Stimulated activated naive B cell treated with anti-CD40 and anti-IgM and Interleukin-4, amounts not matched to agents 10 μg/mL and 1 μg/mL and 100 μg/mL, for 72 hours (primary cell): ENCODE measurements at places on chromosomes 7 and 10.
A peak's percentile ranks its signal among the peaks of the same experiment; 100 is the strongest.

GRCh38 chr10:110546499-110547110 is 20.9 kb upstream of the SMC3 start:
- peaks cover 13% of the 10 kb centered on the region for H3K4me1 ChIP-seq
- peaks cover 9% of the 10 kb centered on the region for H3K27me3 ChIP-seq
- H3K27ac ChIP-seq = no peak overlapping the region

DNA sequence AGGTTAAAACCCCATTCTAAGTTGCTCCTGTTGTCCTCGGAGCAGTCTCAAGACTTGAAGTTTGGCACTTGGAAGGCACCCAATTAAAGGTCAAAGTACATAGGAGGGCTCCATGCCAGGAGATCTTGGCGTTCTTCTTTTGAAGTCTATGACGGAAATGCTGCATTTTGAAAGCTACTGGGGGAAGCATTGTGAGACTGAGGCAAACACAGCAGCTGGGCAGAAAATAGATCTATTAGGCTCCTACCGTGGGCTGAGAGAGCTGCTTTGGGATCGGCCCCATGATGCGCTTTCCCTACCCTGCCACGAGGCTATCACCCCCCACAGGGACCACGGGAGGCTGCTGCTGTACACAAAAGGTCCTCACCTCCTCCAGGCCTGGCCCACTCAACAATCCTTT is 20.0 kb downstream of the KIAA1549 start:
- DNase-seq = no peak
- H3K4me3 ChIP-seq = no peak overlapping the region
- H3K4me1 ChIP-seq = peaks cover 2% of the 10 kb centered on the region
- H3K27me3 ChIP-seq = peaks cover 10% of the 10 kb centered on the region

GRCh38 chr7:14303536-14303935 is 314.1 kb upstream of the ETV1 start:
- no peak overlapping the region for H3K27ac ChIP-seq
- no peaks in the 10 kb centered on the region for H3K4me1 ChIP-seq
- no peaks in the 10 kb centered on the region for H3K27me3 ChIP-seq
- no peak overlapping the region for H3K4me3 ChIP-seq
- H3K36me3 ChIP-seq = no peaks in the 10 kb centered on the region
- DNase-seq = no peak

DNA sequence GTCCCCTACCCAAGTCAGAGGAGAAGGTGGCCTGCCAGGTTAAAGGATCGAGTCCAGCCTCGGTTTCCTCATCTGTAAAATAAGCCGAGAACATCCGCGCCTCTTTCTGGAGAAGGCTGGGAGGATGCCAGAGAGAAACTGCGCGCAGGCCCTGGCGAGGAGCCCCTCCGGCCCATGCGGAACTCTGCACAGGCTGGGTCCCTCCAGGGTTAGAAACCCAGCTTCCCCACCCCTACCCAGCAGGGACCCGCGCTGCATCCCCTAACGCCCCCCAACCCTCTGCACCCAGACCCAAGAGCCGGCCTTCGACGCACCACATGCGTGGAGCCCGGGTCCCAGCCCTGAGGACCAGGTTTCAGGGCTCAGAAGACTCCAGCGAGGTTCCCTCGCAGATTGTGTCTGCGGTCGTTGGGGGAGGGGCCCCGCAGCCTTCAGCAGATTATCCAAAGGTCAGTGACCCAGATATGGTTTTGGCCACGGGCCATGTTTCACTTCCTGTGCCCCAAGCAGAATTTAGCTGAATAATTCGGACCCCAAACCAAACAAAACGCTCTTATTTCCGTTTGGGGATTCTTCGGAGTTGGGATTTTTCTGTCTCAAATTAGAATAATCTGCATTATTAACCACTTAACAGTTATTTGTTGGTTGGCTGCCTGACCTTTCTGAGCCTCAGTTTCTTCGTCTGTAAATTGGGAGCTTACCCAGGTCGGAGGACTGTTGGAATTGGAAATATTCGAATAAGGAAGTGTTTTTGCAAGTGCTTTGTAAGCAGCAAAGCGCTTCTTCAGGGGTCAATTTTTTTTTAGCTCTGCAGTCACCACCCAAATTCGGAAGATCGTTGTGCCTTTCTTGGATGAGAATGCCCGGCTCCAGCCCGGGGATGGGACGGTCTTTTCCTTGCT is 167.7 kb downstream of the UBE2H start:
- no peaks in the 10 kb centered on the region for H3K36me3 ChIP-seq
- peak; percentile 72 for DNase-seq
- H3K4me1 ChIP-seq = peaks cover 55% of the 10 kb centered on the region
- H3K4me3 ChIP-seq = peak overlapping the region; percentile 77
- peaks cover 63% of the 10 kb centered on the region for H3K27me3 ChIP-seq

GRCh38 chr7:87414794-87415188 is 60.7 kb downstream of the ABCB4 start:
- H3K27me3 ChIP-seq = no peaks in the 10 kb centered on the region
- no peak for DNase-seq
- peaks cover 20% of the 10 kb centered on the region for H3K4me1 ChIP-seq
- no peak overlapping the region for H3K27ac ChIP-seq
- no peak overlapping the region for H3K4me3 ChIP-seq

DNA sequence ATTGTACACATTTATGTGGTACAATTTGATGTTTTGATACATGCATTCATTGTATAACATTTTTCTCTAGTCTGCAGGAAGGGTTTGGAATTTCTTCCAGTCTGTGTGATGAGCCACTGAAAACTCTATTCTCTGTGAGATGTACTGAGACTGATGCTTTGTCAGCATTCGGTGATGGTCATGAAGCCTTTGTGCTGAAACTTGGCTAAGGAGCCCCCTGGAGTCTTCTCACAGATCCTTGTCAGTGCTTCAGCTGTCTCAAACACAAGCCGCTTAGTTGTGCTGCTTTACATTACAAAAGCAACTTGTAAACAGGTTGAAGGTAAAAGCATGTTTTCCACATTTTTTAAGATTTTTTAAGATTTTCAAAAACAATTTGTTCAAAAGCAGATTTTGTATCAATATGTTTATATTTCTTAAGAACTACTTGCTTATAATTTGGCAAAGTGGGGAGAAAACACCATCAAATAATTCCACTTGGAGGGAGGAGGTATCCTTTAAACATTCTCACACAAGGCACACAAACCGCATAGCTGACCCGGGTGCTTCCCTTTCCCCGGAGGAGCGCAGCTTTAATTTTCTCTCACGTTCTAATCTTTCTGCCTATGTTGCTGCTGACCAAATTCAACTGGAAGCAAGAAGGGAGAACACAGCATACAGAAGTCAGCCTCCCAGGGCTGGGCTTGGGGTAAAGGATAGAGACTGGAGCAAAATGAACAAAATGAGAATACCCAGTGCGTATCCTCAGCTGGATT is 249.8 kb upstream of the VSTM2A start:
- H3K27me3 ChIP-seq = no peaks in the 10 kb centered on the region
- no peak overlapping the region for H3K27ac ChIP-seq
- no peaks in the 10 kb centered on the region for H3K36me3 ChIP-seq
- H3K4me3 ChIP-seq = no peak overlapping the region
- DNase-seq = no peak

DNA sequence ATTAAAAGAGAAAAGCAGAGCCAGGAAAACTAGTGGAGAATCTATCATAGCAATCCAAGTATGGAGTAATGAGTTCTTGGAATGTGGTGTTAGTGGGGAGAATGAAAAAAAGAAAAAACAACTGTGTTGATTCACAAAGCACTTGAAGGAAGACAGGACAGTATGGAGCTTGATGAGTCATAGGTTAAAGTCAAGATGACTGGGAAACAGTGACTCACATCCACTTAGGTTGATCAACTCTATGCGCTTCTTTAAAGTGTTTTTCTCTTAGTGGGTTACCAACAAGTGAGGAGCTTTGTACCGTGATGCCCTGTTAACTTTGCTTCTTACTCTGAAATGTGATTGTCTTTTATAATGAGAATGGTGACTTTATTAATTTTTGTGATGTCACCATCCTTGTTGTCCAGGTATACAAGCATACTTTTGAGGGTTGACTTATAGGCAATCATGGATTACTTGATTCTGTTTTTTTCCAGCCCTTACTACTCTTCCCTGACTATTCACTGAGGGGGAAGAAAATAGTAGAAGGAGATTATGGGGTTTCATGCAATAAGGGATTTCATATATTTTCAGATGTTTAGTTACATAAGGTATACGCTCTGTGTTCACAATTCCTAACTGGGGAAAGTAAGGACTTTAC is 32.1 kb upstream of the MDFIC start:
- H3K4me1 ChIP-seq = peaks cover 9% of the 10 kb centered on the region
- DNase-seq = no peak
- peak overlapping the region; percentile 50 for H3K4me3 ChIP-seq

GRCh38 chr10:123926401-123927264 is 35.0 kb upstream of the CPXM2 start:
- peak; percentile 18 for DNase-seq
- peaks cover 33% of the 10 kb centered on the region for H3K27me3 ChIP-seq
- H3K4me1 ChIP-seq = peaks cover 8% of the 10 kb centered on the region
- H3K36me3 ChIP-seq = peaks cover 3% of the 10 kb centered on the region

DNA sequence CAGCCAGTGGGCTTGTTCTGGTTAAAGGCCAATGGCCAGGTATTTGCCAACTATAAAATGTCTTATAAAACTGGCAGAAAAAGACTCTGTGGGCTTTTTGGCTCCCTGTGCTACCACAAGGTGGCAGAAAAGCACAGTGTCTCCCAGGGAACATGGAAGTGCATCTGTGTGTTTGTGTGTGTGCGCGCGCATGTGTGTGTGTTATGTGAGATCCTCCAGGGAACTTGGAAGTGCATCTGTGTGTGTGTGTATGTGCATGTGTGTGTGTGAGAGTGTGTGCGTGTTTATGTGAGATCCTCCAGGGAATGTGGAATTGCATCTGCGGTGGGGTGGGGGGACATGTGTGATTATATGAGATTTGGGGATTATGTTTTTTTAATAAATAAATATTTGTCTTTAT is 30.2 kb upstream of the ABI1 start:
- peaks cover 4% of the 10 kb centered on the region for H3K4me1 ChIP-seq
- no peak overlapping the region for H3K27ac ChIP-seq
- DNase-seq = peak; percentile 23
- H3K27me3 ChIP-seq = peaks cover 1% of the 10 kb centered on the region
- no peak overlapping the region for H3K4me3 ChIP-seq

DNA sequence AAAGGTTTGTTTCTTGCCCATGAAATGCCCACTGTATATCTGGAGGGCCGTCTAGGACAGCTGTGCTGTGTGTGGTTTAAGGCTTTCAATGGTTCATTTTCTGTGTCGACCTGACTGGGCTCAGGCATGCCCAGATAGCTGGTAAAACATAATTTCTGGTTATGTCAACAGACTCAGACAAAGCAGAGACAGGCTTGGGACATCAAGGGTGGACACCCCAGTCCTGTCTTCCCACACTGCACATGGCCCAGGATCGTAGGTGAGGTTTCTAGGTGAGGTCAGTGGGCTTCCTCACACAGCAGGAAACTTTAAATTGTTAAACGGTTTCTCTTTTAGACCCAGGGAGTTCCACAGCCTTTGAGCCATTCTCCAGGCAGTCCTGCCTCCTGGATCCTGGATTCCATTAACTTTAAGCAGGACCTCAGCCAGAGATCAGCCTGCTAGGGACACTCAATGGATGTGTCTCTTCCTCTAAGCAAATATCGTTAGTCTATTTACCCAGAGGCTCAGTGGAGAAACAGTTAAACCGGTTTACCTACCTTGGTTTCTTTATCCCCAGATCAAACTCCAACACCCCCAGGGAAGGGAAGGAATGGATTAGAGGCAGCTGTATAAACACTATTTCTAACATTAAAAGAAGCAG is 66.4 kb downstream of the ST8SIA6 start:
- no peaks in the 10 kb centered on the region for H3K4me1 ChIP-seq
- no peaks in the 10 kb centered on the region for H3K36me3 ChIP-seq
- H3K27ac ChIP-seq = no peak overlapping the region
- H3K27me3 ChIP-seq = no peaks in the 10 kb centered on the region
- H3K4me3 ChIP-seq = no peak overlapping the region

DNA sequence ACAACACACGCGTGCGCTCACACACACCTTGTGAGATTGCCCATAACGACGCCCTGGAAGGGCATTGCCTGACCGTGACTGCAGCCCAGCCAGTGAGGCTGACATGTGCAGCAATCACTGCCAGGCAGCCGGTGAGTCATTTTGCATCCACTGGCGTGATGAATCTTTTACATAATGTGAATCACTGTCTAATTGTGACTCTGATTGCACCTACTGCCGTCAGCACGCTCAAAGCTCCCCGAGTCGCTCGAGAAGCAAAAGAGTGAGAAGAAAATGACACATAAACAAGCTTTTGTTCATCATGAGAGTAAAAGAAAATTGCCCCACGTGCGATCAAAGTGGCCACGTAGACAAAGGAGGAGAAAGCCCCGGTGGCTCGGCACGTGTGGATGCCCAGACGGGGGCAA is 117.4 kb upstream of the PFKP start:
- H3K36me3 ChIP-seq = peaks cover 9% of the 10 kb centered on the region
- H3K27ac ChIP-seq = peak overlapping the region; percentile 97

DNA sequence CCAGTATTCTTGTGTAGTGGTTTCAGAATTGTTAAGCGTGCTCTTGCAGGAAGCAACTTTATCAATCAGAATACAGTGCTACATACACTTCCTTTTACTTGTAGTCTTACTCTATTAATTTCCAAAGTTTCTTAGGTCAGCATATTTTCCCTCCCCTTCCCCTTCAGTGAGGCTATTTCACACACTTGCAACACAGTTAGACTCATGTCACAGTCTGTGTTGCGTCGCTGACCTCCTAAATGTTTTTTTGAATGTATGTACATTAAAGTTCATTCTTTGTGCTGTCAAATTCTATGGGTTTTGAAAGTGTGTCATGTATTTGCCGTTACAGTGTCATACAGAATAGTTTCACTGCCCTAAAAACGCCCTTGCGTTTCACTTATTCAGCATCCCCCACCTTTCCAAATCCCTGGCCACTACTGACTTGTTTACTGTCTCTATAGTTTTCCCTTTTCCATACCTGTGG is 5.4 kb upstream of the HKDC1 start:
- no peak for DNase-seq
- H3K4me3 ChIP-seq = no peak overlapping the region
- no peaks in the 10 kb centered on the region for H3K36me3 ChIP-seq
- H3K27ac ChIP-seq = no peak overlapping the region

GRCh38 chr10:47022311-47023131 is 111.3 kb downstream of the PTPN20 start:
- no peaks in the 10 kb centered on the region for H3K36me3 ChIP-seq
- no peaks in the 10 kb centered on the region for H3K4me1 ChIP-seq
- DNase-seq = no peak
- no peak overlapping the region for H3K4me3 ChIP-seq
